ENCODE measurements at places on chromosomes 2 and 18.
A peak's percentile ranks its signal among the peaks of the same experiment; 100 is the strongest.

- DNase-seq: no peak
Measured at GRCh38 chr2:200350850-200351285, 44.4 kb downstream of the SPATS2L start.

GRCh38 chr2:98543842-98544241 is 64.5 kb downstream of the COA5 start:
- DNase-seq: no peak

DNA sequence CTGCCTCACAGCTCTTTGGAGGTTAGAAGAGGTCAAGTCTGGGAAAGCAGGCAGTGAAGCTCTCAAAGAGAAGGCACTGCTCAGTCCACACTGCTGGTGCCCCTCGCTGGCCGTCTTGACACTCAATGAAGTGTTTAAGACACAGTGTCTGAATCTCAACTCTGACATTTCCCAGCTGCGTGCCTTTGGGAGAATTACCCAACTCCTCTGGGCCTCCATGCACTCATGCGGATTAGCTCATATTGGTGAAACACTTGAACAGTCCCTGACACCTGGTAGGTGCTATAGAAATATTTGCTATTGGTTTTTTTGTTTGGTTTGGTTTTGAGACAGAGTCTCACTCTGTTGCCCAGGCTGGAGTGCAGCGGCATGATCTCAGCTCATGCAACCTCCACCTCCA is 281.0 kb downstream of the SRBD1 start:
- DNase-seq: no peak

DNA sequence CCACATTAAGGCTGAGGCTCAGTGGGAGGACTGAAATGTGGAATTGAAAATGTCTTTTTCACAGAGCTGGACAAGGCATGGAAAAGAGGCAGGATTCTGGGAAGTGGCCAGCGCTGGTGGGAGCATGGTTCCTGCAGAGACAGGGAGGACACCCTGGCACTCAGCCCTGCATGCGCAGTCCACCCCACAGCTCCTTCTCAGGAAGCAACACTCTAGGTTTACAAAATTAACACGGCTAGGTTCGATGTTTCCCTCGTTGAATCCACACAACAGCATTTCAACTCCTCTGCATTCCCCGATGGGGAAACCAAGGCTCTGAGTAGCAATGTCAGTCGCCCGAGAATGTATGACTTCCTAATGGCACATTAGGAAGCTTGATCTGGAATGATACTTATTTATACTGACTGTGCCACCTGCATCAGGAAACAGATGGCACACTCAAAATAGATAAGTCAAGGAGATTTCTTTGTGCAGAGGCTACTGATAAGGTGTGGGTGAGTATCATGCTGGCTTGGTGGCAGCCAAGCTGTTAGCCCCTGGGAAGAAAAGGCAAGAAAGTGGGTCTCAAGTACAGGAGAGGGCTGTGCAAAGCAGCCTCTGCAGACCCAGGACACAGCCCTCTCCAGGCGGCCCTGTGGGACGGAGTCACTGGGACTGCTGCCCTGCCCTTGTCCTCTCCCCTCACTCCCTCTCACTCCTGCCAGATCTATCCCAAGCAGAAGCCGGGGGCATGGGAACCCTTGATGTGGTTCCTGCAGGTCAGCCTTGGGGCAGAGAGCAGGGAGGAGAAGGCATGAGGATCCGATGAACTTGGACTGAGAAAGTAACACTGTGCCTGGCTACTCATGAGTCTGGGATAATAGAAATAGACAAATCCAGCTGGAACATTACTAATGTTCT is 158.4 kb upstream of the FHL2 start:
- no peak for DNase-seq

- DNase-seq: no peak
Measured at GRCh38 chr18:46458472-46458871, 198.5 kb downstream of the LOXHD1 start.

GRCh38 chr2:116719836-116720235 is 1094.7 kb upstream of the DDX18 start:
- DNase-seq: no peak

DNA sequence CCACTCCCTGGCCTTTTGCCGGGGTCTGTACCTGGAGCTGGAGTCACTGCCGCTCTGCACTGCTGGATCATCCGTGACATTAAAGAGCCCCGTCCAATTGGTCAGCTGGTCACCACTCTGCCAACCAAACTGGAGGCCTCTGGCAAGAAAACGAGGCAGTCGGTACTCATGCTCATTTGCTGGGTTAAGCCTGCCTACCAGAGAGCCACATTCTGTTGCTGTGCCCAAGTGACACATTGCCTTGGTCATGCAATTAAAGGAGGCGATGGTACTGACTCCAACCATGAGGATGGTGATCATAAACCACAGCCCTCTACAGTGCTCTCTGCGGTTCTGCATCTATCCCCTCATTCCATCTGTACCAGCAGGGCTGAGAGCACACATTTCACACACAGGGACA is 35.5 kb downstream of the ST8SIA5 start:
- no peak for DNase-seq

DNA sequence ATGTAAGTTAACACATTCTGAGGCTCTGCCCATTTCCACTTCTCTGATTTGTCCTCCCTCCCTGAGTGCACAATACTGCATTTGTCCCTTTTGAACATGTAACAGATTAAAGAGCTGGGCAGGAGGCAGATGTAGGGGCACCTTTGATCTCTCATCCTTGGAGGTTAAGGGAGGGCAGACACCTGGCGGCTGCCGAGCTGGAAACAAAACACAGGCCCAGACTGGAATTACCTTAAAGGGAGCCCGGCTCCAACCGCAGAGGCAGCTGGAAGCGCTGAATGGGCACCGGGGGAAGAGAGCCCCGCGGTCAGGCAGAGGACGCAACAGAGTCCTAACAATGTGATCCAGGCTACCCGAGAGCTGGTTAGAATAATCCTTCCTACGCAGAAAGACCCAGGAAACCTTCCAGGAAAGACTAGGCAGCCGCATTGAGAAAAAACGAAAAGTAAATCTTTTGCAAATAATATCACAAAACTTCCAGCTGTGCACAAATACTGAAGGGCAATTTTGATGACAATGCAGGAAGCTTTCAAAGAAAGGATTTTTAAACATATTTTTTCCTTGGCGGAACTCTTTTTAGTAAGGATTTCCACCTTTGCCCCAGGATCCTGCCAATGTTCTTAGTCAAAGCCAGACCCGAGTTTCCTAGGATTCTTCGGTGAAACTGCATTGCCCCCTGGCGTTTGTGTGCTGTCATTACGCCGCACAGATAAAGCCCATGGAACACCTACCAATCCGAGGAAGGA is 216.0 kb downstream of the TGIF1 start:
- DNase-seq: peak; percentile 35

DNA sequence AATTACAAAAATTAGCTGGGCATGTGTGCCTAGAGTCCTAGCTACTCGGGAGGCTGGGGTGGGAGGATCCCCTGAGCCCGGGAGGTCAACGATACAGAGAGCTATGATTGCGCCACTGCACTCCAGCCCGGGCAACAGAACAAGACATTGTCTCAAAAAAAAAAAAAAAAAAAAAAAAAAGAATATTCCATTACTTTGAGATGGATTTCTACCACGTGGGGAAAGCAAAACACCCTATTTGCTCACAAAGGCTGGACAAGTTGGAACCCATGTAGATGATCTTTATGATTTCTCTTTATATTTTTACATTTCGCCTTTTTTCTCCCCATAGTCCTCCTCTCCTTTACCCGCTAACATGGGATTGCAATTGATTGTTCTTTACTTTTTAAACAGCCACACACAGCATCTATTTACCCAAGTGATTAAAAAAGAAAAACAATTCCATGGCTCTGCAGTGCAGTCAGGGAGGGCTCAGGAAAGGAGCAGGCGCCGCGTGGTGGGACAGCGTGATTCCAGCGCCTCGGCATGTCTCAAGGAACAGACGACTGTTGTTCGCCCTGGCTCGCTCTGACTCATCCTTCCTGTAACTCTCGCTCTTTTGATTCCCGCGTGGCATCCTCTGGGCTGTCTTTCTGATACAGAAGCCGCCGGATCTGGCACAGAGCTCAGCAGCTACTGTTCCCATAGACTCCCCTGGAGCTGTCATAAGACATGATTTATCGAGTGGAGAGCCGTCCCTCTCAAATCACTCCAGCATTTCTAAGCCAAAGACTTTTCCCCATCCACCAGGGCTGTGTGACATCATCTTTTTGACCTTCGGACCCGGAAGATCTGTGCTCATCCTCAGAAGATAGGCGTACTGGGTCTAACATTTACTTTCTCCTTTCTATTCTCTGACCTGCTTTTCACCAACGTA is 230.4 kb upstream of the AGAP1 start:
- no peak for DNase-seq

- DNase-seq: no peak
Measured at GRCh38 chr2:191710411-191710900, 32.5 kb downstream of the NABP1 start.
